ENCODE measurements at places on chromosomes 3 and 15.

DNA sequence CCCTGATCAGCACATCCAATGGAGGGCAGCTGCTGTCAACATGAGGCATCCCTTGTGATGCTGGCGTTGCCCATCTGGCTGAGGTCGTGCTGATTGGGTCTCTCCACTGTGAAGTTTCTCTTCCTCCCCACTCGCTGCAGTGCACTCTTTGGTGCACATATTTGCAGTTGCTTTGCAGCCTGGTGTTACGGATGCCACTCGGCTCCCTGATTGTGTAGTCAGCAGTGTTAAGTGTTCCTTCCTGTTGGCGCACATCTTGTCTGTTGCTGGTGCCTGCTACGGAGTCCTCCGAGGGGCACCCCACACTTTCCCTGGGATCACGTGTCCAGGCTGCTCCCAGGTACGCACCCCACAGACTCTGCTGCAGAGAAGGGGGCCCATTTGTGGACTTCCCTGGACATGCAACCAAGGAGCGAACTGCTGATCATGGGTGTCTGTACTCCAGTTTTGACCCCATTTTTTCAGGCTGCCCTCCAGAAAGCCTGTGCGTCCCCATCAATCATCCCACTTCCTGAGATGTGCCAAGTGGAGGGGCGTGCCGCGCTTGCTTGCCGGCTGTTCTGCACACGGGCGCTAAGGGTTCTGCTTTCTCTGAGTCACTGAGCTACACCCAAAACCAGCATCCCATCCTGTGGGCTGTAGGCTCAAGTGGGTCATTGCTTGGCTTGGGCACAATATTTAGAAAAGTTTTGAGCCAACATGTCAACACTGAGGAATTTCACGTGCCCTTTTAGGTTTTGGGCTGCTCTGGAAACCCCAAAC is 98.6 kb downstream of the FBLN2 start:
- peak; percentile 91 for DNase-seq

- DNase-seq: peak; percentile 79
Measured at GRCh38 chr3:140953028-140953960, 11.7 kb downstream of the SLC25A36 start.

DNA sequence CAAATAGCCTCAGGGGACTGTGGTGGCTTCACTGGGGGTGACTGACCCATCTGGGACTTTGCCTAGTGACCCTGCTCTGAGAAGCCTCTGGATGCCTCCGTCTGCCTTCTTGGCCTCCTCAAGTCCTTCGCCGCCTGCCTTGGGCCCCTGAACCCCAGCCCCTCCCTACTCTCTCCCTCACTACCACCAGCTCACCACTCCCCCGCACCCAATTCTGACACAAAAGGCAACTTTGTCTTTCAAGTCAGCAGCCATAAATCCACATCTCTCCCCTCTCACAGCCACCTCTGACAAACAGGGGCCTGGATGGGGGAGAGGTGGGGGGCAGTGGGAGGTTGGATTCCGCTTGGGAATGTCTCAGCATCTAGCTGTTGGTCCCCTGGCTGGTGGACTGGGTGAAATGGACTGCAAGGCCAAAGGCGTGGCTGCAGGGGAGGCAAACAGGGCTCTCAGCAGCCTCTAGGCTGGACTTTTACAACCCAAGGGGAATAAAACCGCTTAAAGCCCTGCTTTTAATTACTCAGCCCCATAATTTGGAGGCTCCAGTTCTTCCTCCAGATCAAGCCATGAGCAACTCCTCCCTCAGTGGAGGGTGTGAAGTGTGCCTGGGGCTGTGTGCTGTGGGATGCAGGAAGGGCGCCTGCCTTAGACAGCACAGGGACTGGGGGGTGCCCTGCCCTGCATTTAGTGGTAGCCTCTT is 33.4 kb downstream of the IGDCC3 start:
- no peak for DNase-seq

DNA sequence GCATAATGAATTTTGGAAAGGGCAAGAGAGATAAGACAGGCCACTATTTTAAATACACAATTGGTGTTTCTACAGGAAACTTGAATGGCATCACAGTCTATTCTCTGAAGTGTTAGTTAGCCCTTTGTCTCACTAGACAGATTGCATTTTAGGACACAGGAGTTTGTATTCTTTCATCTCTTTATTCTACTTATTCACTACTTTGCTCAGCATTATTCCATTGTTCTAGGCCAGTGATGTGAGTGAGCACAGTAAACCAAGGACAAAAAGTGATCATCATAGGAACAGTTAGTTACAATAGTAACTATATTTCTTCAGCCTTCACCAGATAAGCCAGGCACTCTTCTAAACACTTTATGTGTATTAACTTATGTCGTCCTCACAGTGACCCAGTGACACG is 150.2 kb upstream of the SLCO3A1 start:
- DNase-seq: no peak

GRCh38 chr3:129536374-129536667 is 6.7 kb upstream of the H1-8 start:
- DNase-seq: no peak

GRCh38 chr3:184227481-184227935 is 1.9 kb upstream of the VWA5B2 start:
- DNase-seq: peak; percentile 74

GRCh38 chr3:22141769-22142168 is 390.8 kb upstream of the ZNF385D start:
- no peak for DNase-seq

GRCh38 chr3:129686941-129687340 is 80.5 kb upstream of the PLXND1 start:
- DNase-seq: peak; percentile 28

DNA sequence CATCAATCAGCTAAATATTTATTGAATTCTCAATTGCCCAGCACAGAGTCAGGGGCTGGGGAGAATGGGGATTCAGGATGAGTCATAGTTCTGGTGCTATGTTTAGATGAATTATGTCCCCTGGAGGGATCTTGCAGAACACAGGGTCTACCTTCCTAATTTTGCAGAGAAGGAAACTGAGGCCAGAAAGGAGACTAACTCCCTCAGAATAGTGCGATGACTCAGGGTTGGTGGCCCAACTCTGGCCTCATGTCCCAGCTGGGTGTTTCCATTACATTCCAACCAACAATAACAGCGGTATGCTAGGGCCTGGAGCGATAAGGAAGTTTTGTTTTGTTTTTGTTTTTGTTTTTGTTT is 270.9 kb downstream of the TLE3 start:
- no peak for DNase-seq

- DNase-seq: peak; percentile 8
Measured at GRCh38 chr15:71997691-71998090, 120.3 kb downstream of the MYO9A start.

GRCh38 chr3:80771085-80771484 is 990.4 kb downstream of the GBE1 start:
- peak; percentile 68 for DNase-seq

GRCh38 chr3:64353226-64353625 is 128.0 kb upstream of the PRICKLE2 start:
- DNase-seq: no peak

DNA sequence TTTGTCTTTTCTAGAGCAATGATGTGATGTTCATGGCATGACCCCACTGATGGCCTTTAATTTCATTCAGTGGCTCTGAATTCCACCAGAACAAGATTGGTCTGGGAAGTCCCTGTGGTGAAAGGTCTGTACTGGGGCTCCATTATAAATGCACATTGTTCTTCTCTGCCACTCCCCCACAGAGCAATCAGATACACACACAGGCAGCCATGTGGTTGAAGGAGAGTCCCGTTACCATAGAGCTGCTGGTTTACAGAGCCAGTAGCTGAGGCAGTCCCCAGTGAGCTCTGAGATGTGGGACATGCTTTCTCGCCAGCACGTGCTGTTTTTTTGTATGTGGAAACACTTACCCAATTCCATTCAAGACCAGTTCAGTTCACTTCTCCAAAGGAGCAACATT is 172.7 kb upstream of the TRIM42 start:
- no peak for DNase-seq

- DNase-seq: no peak
Measured at GRCh38 chr15:94792196-94792595, 560.8 kb downstream of the MCTP2 start.
